Common myeloid progenitor, CD34-positive (primary cell): ENCODE measurements at places on chromosomes 12 and 14.

DNA sequence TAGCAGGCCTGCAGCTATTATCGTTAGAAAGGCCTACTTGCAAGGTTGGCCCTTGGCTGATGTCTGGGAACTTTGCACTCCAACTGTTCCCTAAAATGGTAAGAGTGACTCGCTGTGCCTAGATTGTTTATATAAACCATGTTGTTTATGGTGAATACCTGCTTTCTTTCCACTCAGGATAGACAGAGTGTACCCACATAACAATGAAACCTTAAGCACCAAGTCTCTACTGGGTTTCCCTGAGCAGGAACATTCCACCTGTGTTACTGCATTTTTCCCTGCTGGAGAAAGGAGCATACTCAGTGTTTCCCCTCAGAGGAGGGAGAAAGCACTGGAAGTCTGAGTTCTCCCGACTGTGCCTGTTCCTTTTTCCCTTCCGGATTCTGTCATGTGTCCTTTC is 32.8 kb downstream of the ERP29 start:
- no peak for DNase-seq

- DNase-seq, result no peak
Measured at GRCh38 chr14:58717211-58717610, 79.4 kb downstream of the DACT1 start.

DNA sequence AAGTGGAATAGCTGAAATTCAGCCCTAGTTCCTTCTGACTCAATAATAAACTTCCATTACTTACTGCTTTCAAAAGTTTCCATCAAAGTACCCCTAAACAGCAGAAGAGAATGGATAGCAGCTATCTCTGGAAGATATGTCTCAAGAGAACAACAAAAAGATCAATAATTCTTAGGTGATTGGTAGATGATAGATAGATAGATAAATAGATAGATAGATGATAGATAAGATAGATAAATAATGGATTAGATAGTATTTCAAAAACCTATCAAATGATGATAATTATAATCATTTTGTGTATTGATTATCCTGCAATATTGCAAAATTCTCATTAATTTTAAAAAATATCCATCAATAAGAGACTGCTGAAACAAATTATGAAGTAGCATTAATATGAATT is 97.4 kb upstream of the CCND2 start:
- no peak for DNase-seq

DNA sequence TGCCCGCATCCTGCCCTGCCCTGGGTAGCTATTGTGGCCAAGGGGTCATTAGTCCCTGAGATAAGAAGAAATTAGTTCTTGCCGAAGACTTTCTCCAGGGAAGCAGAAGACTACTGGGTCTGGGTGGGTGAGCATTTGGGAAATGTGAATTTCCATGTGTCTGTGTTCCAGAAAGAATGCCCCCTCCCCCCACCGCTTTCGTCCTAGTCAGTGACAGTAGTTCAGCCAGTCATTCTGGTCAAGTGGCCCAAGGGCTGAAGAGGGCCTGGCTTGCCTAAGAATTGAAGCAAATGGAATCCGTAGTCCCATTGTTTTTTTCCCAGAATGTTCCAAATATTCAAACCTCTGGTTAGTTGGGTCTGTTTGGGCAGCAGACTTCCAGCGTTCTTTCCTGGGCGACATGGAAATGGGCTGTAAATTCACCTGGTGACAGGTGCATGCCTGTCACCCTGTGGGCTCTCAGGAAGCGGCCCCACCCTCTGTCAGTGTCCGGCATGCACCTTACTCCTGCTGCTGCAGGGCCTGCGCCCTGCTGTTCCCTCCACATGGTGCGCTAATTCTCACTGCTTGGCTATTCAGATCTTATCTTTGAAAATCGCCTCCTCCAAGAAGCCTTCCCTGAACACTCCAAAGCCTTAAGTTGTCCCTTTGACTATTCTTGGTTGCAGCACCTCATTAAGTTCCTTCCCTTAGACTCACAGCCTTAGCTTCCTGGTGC is 1.4 kb upstream of the RFLNA start:
- no peak for DNase-seq

GRCh38 chr14:94548999-94549985 is 11.9 kb upstream of the SERPINA4 start:
- peak; percentile 25 for DNase-seq

- DNase-seq, result no peak
Measured at GRCh38 chr12:112901271-112901670, 5.5 kb upstream of the OAS1 start.

- no peak for DNase-seq
Measured at GRCh38 chr14:75549169-75549568, 26.9 kb downstream of the BATF start.

- no peak for DNase-seq
Measured at GRCh38 chr14:22908601-22909000, 10.3 kb downstream of the RBM23 start.

GRCh38 chr14:102554821-102555819 is 37.3 kb upstream of the RCOR1 start:
- peak; percentile 63 for DNase-seq

DNA sequence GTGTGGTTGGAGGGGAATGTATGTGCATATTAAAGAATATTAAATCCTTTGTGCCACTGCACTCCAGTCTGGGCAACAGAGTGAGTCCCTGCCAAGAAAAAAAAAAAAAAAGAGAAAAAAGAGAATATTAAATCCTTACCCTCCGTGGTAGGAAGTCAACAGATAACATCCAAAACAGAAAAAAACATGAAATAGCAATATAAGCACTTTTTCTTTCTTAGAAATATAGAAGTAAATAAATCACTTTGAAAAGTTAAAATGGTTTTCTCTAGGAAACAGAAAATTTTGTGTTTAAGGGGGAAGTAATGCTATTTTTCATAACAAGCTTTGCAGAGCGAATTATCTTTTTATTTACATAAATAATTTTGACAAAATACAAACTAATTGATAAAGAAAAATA is 17.6 kb downstream of the SOS2 start:
- DNase-seq, result no peak

GRCh38 chr14:71933001-71933587 is 865 bp downstream of the RGS6 start:
- DNase-seq, result peak; percentile 71

DNA sequence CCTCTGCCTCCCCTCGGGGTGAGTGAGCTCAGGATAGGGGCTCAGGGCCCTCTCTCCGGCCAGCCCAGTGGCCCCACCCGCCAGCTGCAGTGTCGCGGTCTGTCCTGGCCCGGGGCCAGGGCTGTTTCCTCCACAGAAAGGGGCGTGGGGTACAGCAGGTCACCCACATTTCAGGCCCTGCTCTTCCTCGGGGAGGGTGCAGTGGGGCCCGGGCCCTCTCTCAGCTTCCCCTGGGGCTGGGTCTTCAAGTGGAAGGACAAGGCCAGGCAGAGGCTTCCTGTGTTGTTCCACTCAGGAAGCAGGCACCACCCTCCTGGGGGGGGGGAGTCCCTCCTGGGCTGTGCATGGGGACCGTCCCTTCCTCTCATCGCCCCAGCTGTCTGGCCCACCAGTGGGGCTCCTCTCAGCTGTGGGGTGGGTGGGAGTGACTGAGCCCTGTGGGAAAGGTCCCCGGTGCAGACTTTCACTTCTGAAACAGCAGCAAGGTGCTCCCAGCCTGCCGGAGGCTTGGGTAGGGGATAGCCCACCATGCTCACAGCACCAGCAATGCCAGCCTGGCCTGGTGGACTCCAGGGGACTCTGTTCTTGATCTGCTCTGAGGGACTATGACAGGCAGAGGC is 3.7 kb downstream of the GPR132 start:
- no peak for DNase-seq

- no peak for DNase-seq
Measured at GRCh38 chr14:84493779-84494178, 1036.2 kb upstream of the FLRT2 start.

- DNase-seq, result no peak
Measured at GRCh38 chr14:62015243-62015642, 253.0 kb downstream of the SNAPC1 start.

- DNase-seq, result no peak
Measured at GRCh38 chr14:52254086-52254485, 13.4 kb upstream of the PTGDR start.

DNA sequence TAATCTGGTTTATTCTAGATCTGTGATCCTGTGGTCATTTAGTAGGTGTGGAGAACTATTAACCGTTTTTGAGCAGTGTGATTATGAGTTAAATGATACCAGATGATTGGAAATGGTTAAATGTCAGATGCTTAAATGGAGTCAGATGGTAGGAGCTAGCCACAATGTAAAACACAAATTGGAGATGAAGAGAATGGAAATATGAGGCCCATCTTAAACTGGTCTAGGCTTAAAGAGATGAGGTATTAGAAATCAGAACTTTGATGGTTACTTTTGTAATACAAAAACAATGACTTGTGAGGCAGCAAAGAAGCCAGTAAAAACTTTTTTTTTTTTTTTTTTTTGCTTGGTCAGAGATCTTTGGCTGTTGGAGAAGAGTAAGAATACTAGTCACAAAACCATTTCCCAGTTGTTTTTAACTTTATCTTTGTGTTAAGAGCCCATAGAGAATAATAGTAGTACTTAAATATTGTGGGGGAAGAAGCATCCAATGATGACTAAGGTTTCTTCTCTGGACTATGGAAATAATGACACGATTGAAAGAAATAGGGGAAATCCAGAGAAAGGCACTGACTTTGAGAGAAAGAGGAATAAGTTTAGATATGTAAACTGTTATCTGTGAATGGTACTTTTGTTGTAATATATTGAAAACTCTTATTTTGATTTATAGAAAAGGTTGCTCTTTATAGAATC is 95.9 kb downstream of the WNK1 start:
- DNase-seq, result peak; percentile 57

DNA sequence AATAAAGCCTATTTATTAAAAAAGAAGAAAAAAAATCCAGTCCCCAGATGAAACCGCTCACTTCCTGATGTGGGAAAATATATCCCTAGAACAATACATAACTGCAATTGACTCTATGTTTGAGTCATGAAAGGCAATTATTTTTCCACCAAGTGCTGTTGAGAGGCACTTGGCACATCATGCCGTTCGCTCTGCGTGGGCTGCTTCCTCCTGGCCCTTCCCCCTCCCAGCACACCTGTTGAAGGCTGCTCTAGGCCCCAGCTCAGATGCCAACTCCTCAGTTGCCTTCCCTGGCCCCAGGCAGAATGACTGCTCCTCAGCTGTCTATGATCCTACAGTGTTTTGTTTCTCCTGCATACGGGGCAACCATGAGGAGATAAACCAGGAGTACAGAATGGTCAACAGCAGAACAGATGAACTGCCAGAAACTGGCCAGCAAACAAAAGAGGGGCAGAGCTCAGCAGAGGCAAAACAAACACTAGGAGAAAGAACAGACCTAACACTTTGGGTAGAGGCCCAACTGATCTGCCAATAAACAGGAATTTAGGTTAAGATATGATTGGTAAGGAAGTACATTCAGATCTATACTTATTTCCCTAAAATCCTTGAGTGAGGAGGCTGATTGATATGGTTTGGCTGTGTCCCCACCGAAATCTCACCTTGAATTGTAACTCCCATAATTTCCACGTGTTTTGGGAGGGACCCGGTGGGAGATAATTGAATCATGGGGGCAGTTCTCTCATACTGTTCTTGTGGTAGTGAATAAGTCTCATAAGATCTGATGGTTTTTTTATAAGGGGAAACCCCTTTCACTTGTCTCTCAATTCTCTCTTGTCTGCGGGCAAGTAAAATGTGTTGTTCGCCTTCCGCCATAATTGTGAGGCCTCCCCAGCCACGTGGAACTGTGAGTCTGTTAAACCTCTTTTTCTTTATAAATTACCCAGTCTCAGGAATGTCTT is 58.6 kb downstream of the SLC38A1 start:
- DNase-seq, result no peak

- peak; percentile 52 for DNase-seq
Measured at GRCh38 chr14:59465316-59466135, at the start of gene GPR135. Gene GPR135, minus strand, starts transcription at chr14:59465380. Its CDS starts 154 bp downstream, at chr14:59465226.

- peak; percentile 95 for DNase-seq
Measured at GRCh38 chr12:108907839-108908351, 28.0 kb downstream of the DAO start.

DNA sequence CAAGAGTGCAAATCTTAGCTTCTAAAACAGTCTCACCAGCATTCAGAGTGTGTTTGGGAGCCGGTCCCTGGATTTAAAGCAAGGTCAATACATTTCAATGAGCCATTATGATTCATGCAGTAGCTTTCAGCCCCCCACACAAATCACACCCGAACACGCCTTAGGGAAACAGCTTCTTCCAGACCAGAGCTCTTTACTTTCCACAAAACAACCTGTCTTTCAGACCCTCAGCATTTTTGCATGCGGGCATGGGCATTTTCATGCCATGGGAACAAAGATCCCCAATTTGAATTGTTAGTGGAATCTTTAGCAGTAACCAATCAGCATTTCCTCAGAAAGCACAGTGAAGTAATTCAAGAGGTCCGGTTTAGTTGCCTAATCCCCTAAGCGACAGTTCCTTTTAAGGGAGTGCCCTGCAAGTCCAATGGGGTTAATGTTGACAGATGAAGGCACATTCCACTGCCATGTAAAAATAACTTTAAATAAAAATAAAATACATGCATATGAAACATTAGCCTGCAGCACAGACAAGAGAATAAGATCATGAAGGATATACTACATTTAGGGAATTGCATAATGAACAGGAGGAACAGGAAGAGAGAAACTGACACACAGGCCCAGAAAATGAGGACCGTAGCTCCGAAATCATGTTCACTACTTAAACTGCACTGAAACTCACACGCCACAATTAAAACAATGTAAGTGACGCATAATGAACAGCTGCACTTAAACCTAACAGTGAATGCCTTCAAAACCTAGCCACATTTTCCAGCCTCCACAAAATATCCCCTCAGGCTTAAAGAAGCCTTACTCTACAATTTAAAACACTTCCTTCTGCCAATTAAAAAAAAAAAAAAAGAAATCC is 4.0 kb downstream of the VPS37B start:
- no peak for DNase-seq

DNA sequence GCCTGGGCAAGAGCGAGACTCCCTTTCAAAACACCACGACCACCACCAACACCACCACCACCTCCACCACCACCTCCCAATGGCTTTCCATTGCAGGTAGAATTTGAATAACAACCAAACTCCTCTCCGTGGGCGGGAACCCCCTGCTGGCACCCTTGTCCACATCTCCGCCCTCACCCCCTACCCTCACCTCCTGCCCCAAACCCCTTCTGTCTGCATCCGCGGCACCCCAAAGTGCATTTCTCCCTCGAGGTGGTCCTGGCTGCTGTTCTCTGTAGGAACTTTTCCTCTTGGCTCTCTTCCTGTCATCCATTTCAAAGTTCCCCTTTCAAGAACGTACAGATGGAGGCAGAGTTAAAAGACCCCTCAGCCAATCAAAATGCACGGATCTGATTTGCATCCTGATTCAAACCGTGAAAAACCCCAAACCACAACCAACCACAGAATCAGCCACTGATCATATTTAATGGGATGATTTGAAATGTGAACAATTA is 3.8 kb downstream of the SDSL start:
- DNase-seq, result peak; percentile 26
